ENCODE measurements at places on chromosomes 3 and 15.

DNA sequence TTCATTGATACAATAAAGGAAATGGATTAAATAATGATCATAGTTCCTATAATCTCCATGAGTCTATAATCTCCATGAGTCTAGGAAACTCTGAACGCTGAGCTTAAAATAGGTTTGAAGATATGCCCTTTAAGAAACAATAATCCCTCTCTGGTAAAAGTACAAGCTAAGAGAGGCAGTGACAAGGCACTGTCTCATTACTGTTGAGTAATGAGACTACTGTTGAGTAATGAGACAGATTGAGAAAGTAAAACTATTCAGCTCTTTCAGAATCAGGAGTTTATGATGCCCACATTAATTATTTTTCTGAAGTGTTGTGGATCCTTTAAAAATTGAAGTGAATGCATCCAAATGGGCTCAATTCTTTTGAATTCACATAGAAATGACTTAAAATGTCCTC, 235.5 kb upstream of the THRB start:
- DNase-seq, result no peak

- DNase-seq, result no peak
These were observed 73.2 kb downstream of the CD47 start for GRCh38 chr3:108017587-108017986.

DNA sequence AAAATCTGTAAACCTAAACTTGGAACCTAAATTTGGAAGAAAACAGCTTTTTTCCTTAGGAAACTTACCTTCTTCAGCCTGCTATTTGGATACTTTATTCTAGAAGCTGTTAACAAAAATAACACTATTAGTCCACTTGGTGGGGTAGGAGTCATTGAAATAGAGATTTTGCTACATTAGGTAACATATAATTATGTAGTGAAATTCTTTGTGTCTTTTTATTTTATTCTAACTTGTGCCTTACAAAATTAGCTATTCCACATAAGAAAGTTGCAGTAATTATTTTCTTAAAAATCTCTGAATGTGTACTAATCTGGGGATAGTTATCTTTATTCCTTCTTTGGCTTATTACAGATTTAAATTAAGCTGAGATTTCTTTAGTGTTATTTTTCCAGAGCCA, 360.4 kb upstream of the ROBO2 start:
- no peak for DNase-seq

DNA sequence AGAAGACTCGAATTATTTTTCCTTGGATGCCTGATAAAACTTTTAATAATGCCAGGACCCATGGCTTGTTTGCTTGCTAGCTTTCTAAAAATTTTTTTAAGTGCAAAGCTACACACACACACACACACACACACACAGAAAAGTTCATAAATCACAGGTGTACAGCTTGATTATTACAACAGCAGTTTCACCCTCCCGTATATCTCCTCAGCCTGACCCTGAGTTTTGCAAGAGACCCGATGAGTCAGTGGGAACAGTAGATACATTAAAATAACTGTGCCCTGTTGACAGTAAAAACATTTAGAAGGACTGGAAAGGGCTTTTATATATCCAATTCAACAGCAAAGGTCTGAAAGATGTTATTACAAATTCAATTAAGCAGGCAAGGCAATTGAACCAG, 46.7 kb downstream of the EMC4 start:
- DNase-seq, result no peak

DNA sequence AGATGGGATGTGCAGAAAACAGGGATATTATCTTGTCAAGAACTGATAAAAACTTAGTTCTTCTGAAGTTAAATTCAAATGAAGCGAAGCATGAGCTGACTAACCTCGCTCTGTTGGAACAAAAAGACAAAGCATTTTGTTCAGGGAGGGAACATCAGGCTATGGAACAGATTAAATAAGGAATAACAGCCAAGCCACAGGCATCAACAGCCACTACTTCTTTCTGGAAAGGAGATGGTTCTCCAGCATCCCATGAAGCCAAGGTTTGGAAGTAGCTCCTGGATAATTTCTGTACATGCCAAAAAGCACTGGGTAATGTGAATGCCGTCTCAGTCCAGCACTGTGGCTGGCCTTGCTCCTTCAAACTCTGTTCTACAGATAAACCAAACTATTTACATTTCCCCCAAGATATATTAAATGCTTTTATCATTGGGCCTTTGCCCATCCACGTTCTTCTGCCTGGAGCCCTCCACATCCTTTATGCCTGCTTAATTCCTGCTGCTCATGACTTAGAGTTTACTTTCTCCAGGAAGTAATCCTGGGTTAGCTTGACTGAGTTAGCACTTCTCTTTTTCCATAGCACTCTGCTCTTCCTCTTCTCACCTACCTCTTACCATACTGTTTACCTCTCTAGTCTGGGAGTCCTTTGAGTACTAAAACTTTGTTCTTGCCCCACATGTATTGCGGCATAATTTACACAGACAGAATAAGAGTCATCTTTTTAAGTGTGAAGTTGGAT, 232.0 kb downstream of the CLSTN2 start:
- no peak for DNase-seq

- peak; percentile 81 for DNase-seq
These were observed 65.3 kb downstream of the FAIM start for GRCh38 chr3:138673641-138674530.

GRCh38 chr15:41653760-41654159, 6.4 kb upstream of the MGA start:
- no peak for DNase-seq
